T-helper 1 cell (primary cell): ENCODE measurements at places on chromosomes 4 and X.

DNA sequence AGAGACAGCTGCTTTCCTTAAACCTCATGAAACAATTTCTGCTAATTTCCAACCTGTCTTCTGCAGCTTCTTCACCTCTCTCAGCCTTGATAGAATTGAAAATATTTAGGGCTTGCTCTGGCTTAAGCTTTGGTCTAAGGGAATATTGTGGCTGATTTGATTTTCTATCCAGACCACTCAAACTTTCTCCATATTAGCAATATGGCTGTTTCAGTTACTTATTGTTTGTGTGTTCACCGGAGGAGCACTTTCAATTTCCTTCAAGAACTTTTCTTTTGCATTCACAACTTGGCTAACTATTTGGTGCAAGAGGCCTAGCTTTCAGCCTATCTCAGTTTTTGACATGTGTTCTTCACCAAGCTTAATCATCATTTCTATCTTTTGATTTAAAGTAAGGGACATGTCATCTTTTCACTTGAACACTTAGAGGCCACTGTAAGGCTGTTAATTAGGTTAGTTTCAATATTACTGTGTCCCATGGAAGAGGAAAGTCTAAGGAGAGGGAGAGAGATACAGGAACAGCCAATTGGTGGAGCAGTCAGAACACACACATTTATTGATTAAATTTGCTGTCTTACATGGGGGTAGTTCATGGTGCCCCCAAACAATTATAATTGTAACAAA is 213.2 kb downstream of the RASL11B start:
- DNase-seq, result no peak

DNA sequence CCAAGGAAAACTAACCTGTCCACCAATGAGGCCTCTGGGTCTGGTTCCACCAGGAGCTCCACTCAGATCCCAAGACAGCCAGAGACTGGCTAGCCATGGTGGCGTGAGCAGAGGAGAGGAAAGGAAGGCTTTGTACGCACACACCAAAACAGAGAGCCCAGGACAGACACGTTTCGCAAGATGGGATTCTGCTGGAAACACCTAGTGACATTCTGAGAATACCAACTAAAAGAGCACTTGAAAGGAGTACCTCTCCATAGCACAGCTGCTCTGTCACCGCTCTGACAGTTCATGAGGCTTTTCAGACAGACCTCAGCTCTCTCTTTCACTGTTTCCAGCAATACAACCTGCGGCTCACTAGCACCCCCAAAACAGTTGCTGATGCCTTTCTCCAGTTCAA is 105.0 kb downstream of the SH3KBP1 start:
- DNase-seq, result no peak

- no peak for DNase-seq
Measured at GRCh38 chrX:45063319-45064095, 137.2 kb downstream of the DIPK2B start.

GRCh38 chr4:70793626-70794025 is 46.1 kb downstream of the GRSF1 start:
- no peak for DNase-seq

GRCh38 chr4:80535551-80535950 is 200.0 kb downstream of the CFAP299 start:
- DNase-seq, result no peak

- DNase-seq, result no peak
Measured at GRCh38 chr4:12555011-12555410, 929.1 kb downstream of the RAB28 start.

- DNase-seq, result no peak
Measured at GRCh38 chr4:74166135-74166534, 8.2 kb downstream of the MTHFD2L start.

- DNase-seq, result no peak
Measured at GRCh38 chr4:87268411-87268810, 48.0 kb upstream of the KLHL8 start.

- DNase-seq, result no peak
Measured at GRCh38 chr4:101307899-101308298, 39.4 kb downstream of the PPP3CA start.

DNA sequence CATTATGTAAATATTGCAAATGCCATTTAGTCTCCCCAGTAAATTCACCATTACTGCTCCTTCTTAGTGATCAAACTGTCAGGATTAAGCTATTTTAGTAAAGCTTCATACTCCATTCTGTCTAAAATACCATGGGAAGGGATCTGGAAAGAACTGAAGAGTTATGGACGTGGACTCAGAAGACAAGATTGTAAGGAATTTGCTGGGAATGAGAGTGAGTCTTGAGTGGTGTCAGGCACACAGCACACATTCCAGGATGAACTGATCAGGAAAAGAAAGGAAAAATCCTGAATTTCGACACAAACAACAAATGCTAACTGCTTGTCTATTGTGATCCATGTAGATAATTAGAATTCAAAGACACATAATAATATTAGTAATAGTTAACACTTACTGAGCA is 311.0 kb downstream of the CENPC start:
- no peak for DNase-seq

GRCh38 chr4:71300964-71301363 is 37.9 kb upstream of the SLC4A4 start:
- DNase-seq, result no peak

GRCh38 chr4:178553201-178553600 is 1111.0 kb upstream of the AGA start:
- no peak for DNase-seq

DNA sequence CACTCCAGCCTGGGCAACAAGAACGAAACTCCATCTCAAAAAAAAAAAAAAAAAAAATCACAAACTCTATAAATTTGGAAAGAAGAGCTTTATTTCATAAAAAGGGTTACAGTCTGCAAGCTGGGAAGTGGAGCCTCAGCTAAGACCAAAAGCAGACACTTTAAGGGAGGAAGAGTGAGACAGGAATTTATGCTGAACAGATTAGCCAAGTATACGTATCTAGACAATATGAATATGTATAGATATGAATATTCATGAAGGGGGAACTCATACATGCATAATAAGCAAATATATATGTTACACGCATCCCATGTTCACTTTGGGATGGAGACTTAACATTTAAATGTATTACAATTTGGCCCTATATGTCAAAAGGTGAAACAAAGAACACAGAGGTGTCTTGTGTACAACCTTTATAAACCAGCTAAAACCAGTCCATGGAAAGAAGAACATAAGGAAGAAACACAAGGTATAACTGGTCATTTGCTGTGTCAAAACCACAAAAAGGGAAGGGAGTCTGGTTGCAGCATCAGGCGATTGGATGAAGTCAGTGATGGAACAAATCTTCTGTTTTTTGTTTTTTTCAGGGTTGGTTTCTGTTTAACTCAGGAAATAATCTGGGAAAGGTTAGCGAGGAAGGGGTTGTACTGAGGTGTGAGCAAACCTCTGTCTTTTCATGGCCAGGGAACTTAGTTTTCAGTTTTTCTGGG is 130.0 kb upstream of the MAOA start:
- DNase-seq, result no peak

DNA sequence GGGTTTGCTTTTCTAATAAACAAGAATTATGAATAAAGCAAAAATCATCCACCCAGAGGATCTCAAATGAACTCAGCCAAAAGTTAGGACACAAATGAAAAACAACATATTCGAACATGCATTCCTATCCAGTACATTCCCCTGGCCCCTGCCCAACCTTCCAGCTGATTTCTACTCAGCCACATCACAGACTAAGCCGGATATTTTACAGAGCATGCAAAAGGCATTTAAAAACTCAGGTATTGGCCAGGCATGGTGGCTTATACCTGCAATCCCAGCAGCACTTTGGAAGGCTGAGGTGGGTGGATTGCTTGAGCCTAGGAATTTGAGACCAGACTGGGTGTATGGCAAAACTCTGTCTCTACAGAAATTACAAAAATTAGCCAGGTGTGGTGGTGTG is 54.6 kb downstream of the RELL1 start:
- no peak for DNase-seq

DNA sequence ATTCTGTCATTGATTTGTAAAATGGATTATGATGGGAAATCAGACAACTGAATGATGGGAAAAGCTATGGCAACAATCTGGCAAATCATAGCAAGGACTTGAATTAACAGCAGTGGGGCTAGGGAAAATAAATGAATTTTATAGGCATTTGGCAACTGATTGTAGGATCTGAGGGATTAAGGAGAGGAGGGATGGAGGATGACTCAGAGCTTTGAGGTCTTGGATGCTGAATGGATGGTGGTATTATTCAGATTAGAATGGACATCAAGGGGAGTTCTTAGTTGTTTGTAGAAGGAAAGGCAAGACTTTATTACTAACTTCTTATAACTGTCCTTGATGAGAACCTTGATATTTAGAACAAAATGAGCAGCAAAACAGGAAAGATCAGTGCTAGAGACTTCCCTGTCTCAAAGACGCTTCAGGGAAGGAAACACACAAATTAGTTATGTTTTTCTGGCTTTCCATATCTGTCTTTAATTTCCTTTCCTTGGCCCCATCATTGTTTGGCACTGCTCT is 51.4 kb upstream of the HHIP start:
- no peak for DNase-seq

- DNase-seq, result no peak
Measured at GRCh38 chrX:24577091-24577490, 70.1 kb downstream of the PCYT1B start.

- DNase-seq, result no peak
Measured at GRCh38 chrX:42090395-42090794, 167.0 kb upstream of the CASK start.

GRCh38 chrX:9414416-9414815 is 50.4 kb upstream of the TBL1X start:
- no peak for DNase-seq

DNA sequence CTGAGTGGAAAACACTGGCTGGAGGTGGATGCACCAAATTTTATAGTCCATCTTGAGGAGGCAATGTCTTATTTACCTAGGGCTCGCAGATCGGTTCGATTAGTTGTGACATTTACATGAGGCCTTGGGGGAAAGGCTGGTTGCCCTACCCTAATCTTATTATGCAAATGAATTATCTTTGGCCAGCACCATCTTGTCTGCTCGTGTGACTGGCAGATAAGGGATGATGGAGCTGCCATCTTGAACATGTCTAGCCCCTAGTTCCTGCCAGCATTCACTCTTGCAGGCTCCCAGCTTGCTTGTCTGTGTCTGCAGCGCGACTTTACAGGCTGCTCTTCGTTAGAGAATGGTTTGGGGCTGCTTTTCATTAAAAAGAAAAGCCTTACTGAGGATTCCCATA is 61.9 kb downstream of the SEC24B start:
- DNase-seq, result no peak

DNA sequence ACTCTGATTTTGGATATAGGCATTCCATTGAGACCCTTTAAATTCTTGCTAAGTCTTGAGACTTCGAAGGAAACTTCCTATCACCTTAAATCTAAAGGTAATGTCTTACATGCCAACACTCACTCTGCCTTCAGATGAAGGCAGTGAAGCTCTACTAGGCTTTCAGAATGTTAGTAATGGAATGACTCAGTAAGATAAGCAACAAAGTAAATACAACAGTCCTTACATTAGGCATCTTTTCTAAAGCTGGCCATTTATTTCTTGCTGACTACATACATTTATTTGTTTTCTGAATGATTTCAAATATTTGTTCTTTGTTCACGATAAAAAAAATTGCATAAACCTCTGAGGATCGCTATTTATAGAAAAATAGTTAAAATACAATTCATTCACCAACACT is 43.5 kb downstream of the ASIC5 start:
- no peak for DNase-seq

GRCh38 chrX:55005256-55005655 is 5.1 kb downstream of the APEX2 start:
- no peak for DNase-seq

- DNase-seq, result no peak
Measured at GRCh38 chr4:69876071-69876470, 16.1 kb upstream of the SULT1E1 start.

- no peak for DNase-seq
Measured at GRCh38 chr4:48193096-48193836, 59.2 kb upstream of the TXK start.

GRCh38 chr4:1748465-1748995 is 27.2 kb downstream of the TACC3 start:
- peak; percentile 71 for DNase-seq

DNA sequence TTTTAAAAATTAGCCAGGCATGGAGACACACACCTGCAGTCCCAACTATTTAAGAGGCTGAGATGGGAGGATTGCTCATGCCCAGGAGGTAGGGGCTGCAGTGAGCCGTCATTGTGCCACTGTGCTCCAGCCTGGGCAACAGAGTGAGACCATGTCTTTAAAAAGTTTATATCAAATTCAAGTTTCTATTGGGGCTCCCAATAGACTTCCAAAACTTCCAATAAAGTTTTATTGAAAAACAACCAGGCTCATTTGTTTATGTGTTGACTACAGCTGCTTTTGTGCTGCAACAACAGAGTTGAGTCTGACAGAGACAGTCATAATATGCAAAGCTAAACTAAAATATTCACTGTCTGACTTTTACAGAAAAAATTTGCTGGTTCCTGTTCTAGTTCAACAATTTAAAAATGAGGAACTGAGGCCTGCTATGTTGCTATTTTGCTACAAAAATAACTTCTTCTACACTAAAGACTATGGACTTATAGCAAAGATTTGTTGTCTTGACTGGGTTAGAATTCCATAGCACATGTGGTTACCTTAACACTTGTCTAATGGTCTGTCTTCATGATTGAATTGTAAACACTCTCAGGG is 63.3 kb upstream of the RELL1 start:
- no peak for DNase-seq

GRCh38 chr4:150348079-150348478 is 233.9 kb upstream of the MAB21L2 start:
- no peak for DNase-seq
